Panc1 (cell line): ENCODE measurements at places on chromosomes 7 and 10. TPM values are rescaled to one million over a fixed set of nuclear protein-coding genes. Genes with fewer than 3 reads are reported as not detected.

- no peak for DNase-seq
Observed at GRCh38 chr7:69700331-69700730, 102.1 kb downstream of the AUTS2 start.

GRCh38 chr7:79063019-79063698 is 390.3 kb downstream of the MAGI2 start:
- DNase-seq = no peak

GRCh38 chr7:108252177-108252576 is 122.0 kb upstream of the LAMB4 start:
- no peak for DNase-seq

DNA sequence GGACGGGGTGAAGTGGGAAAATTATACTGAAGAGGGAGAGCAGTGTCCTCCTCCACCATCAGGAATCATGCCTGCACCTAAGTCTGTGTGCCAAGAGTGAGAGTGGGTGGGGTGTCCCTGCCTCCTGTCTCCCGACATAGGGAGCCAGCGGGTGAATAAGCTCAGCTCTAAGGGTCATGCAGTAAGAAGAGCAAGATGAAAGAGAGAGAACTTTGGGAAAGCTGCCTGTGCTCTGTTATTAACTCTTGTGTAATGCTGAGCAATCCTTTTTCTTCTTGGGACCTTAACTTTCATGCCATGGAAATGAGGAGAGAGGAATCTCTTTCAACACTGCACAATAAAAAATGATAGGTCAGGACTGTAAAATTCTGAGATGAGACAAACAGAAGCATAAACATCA is 7.9 kb upstream of the TCAF1 start:
- no peak for DNase-seq

The DBF4 gene
- 48.8 TPM for total RNA-seq

DNA sequence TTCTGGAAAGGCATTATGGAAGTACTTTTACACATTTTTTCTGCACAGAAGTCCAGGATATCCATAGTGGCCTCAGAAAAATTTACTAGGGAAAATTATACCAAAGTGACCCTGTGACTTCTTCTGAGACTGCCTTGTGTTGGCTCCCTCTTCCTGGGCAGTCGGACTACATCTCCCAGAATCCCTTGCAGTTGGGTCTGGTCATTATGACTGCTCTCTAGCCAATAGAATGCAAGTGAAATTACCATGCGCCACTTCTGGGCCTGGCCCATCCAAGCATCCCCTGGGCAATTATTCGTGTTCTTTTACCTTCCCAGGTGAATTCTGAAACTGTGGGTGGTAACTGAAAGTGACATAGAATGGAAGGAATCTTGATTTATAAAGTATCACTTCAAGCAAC is 430.9 kb downstream of the ACTR3B start:
- DNase-seq = no peak

DNA sequence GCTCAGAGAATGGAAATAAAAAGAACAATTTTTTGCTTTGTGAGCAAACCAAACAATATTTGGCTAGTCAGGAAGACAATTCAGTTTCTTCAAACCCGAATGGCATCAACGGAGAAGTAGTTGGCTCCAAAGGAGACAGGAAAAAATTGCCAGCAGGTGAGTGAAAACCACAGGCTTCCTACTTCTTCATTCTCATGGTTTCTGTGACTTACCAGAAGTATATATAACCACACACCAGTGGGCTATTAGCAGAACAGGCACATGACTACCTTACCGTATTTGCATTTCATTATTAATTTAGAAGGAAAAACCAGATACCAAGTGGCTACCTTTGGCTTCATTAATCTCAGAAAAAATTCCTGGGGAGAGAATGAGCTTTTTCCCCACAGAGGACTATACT is 8.8 kb downstream of the TDRD1 start:
- DNase-seq = no peak
